ENCODE measurements at places on chromosomes 3 and 15. TPM values are rescaled to one million over a fixed set of nuclear protein-coding genes. Genes with fewer than 3 reads are reported as not detected.

- peak; percentile 76 for DNase-seq
Observed at GRCh38 chr3:63940389-63940757, 28.2 kb upstream of the SCAANT1 start.

Gene TGM4
- total RNA-seq: under 0.01 TPM

DNA sequence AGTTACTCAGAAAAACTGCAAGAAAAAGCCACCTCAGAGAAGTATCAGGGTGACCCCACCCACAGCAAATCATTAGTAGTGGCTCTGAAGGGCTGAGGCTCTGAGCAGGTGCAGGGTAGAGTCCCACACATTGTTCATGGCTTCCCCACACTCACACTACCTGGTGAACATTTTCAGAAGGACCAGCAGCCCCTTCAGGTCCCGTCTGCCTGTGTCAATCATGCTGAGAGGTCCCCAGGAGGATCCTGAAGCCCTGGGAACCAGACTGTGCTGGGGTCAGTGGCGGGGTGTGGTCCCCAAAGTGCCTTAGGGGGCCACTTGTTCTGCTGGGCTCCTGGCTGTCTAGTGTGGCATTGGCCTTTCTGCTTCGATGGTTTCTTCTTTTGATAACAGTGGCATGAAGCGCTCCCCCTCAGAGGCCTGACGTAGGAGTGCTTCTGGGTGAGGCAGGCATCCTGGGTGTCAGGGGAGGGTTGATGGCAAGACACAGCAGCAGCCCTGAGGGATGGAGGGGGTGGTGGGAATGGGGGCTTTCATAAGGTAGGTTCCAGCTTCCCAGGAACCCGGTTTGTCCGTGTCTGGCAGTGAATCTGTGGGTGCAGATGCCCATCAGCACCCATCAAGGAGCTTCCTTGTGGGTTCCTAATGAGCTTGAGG, 19.0 kb upstream of the FANCD2 start:
- no peak for DNase-seq

GRCh38 chr3:29822071-29822470, 541.2 kb downstream of the RBMS3 start:
- peak; percentile 86 for DNase-seq

Gene TMEM45A
- total RNA-seq: 20.8 TPM

Measured in IMR-90 (cell line).